Suppressor macrophage treated with lipopolysaccharide for 1 hour (primary cell): ENCODE measurements at places on chromosomes 4 and X.

- DNase-seq = no peak
Measured at GRCh38 chr4:122959981-122960610, 37.7 kb upstream of the NUDT6 start.

- DNase-seq = peak; percentile 51
Measured at GRCh38 chrX:68696267-68696990, 49.0 kb downstream of the STARD8 start.

- DNase-seq = no peak
Measured at GRCh38 chrX:55102754-55103153, 13.9 kb downstream of the PAGE2 start.

DNA sequence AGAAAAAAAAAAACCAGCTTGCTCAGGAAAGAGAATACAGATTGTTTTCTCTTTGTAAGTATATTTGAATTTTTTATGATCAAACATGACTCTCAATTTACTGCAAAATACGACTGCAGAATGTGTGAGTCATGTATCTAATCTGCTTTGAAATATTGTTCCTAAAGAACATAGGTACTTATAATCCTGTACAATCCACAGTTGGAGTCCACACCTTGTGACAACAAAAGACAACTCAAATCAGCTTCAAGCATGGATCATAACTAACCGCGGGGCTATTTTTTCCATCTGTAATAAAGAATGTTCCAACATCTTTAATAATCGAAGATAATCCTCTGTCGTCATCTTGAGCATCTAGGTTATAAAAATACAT lies 77.8 kb upstream of the STIM2 start:
- DNase-seq = no peak

GRCh38 chr4:86967798-86968197 lies 33.0 kb downstream of the AFF1 start:
- DNase-seq = peak; percentile 78

GRCh38 chr4:164212714-164213113 lies 541.2 kb upstream of the SMIM31 start:
- no peak for DNase-seq

DNA sequence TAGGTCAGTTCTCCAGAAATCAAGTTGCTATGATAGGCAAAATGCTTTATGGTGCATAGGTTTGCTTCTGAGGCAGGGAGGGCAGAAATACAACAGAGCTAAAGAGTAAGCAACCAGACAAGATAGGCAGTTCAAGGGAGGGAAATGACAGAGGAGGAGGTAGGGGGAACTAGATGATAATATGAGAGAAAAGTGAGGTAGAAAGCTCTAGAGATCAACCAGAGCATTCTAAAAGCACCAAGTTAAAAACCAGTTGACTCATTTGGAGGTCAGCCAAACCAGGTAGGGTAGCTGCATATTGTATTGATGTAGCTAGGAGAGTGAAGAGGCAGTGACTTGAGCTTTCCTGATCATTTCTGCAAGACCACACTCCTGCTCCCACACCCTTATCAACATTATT lies 49.0 kb upstream of the SLC16A2 start:
- DNase-seq = no peak

- peak; percentile 75 for DNase-seq
Measured at GRCh38 chr4:56656346-56656643, 24.8 kb downstream of the HOPX start.

- DNase-seq = no peak
Measured at GRCh38 chr4:18578307-18578706, 556.8 kb upstream of the LCORL start.

GRCh38 chrX:149274516-149275105 lies 230.5 kb downstream of the IDS start:
- DNase-seq = no peak

DNA sequence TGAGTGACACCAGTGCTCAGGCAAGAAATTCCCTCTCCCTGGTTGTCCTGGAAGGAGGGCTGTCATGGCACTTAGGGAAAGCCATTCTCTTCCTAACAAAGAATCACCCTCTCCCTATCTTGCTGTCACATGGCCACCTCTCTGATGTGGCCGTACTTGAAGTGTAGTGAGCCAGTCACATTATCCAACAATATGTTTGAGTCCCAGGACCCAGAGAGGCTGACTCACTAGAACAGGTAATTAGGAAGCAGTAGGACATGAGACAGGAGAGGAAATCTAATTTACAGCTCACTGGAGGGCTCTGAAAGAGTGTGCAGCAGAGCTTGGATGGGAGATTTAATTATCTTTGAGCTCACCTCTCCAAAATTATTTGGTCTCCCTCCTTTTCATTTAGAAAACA lies 299.1 kb downstream of the ARHGAP24 start:
- DNase-seq = no peak
